ENCODE measurements at places on chromosomes 5 and 9. TPM values are rescaled to one million over a fixed set of nuclear protein-coding genes. Genes with fewer than 3 reads are reported as not detected.

The PTGES gene
- 96.6 TPM for total RNA-seq

The TRAF1 gene
- total RNA-seq = 0.84 TPM

GRCh38 chr5:113119246-113119924, 142.8 kb downstream of the DCP2 start:
- no peak for DNase-seq

- no peak for DNase-seq
These were observed 18.7 kb downstream of the CYFIP2 start for GRCh38 chr5:157284458-157285212.

Measured in MCF 10A (cell line).